Stimulated activated CD8-positive, alpha-beta memory T cell treated with anti-CD3 and anti-CD28 coated beads, Interleukin-12 subunit alpha, Interleukin-12 subunit beta, amount 100 ng/mL, for 1 hour (primary cell): ENCODE measurements at places on chromosomes 7 and 10.

GRCh38 chr7:142785841-142786250, 15.1 kb downstream of the PRSS2 start:
- peak; percentile 62 for DNase-seq

DNA sequence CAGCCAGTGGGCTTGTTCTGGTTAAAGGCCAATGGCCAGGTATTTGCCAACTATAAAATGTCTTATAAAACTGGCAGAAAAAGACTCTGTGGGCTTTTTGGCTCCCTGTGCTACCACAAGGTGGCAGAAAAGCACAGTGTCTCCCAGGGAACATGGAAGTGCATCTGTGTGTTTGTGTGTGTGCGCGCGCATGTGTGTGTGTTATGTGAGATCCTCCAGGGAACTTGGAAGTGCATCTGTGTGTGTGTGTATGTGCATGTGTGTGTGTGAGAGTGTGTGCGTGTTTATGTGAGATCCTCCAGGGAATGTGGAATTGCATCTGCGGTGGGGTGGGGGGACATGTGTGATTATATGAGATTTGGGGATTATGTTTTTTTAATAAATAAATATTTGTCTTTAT, 30.2 kb upstream of the ABI1 start:
- peak; percentile 11 for DNase-seq

DNA sequence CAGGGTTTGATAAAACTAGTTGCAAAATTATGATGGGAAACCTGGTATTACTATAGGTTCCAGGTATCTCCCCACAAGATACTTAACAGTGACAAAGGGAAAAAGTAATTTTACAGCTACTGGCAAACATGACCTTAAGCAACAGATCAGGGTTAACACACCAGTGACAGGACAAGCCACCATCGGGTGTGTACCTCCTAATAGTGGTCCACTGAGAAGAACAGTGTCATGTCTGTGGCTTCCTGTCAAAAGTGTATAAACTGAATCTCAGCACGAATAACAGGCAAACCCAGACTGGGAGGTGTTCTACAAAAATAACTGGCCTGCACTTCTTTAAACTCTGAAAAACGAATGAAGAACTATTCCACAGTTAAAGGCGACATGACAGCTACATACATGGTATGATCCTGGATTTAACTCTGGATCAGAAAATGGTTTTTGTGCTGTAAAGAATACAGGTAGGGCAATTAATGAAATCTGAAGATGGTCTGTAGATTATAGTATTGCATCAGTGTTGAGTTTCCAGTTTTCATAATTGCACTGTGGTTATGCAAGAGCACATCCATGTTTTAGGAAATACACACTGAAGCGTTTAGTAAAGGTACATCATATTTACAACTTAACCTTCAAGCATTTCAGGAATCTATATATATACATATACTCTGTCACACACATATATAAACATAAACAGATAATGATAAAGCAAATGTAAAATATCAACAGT, 32.0 kb upstream of the ARMS2 start:
- peak; percentile 8 for DNase-seq

DNA sequence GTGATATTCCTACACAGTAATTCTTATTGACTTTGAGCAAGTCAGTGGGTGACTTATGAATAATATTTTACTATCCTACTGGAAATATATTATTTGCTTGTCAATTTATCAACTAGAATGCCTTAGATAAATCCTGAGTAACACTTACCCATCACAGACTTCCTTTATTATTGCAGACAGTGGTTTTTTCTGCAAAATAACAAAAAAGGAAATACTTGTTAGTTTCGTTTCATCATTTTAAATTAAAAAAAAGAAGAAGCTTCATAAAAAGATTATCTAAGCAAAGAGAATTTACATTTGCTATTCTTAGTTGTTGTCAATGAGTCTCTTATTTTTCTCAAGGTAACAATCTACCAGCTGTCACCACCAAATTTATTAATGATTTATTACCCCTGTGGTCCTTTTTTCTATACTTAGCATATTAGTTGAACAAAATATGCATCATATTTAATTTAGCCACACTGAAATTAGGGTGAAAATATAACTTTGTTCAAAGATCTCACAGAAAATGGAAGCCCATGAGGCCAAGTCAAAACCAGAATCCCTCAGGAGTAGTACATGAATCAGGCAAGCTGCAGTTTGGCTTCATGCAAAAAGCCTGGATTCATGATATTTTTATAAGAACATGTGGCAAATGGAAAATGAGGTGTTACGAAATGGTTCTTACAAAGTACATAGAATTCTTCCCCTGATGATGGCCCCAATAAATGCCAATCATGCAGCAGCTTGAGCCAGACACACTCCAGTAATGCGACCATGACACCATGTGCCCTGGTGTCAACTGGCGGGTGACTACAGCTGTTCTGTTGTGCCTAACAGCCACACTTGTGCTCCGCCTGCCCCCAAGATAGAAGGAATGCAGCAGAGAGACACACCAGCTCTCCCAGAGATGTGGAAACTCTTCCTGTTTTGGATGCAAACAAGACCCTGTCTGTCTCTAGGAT, 132.6 kb downstream of the ELMO1 start:
- DNase-seq, result no peak

DNA sequence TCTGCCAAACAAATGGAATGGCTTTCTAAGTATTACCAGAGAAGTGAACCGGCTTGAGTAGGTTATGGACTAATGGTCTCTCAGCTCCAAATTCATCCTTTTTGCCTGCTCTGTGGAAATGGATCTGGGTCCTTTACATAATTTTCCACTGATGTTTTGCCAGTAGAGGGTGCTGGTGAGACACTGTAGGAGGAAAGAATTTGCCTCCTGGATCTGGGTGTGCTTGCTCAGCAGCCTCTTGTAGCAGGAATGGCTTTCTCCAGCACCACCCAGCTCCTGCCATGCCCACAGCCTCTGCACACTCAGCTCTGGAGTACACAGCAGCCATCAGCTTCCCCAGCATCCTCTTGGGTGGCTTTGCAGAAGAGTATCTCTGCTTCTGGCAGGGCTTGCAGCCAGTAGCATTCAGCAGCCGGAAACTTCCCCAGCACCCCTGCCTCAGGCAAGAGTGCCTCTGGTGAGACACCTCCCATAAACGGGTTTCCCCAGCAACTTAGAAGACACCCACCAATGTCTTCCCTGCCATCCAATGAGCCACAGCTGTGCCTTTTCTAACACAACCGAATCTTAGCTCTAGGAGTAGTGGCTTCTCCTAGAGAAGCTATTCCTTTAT, 235.0 kb upstream of the PLPP4 start:
- DNase-seq, result no peak

- no peak for DNase-seq
These were observed 48.4 kb downstream of the UNC5B start for GRCh38 chr10:71260622-71261325.

- DNase-seq, result no peak
These were observed 37.1 kb downstream of the TMEM229A start for GRCh38 chr7:123995617-123996326.

DNA sequence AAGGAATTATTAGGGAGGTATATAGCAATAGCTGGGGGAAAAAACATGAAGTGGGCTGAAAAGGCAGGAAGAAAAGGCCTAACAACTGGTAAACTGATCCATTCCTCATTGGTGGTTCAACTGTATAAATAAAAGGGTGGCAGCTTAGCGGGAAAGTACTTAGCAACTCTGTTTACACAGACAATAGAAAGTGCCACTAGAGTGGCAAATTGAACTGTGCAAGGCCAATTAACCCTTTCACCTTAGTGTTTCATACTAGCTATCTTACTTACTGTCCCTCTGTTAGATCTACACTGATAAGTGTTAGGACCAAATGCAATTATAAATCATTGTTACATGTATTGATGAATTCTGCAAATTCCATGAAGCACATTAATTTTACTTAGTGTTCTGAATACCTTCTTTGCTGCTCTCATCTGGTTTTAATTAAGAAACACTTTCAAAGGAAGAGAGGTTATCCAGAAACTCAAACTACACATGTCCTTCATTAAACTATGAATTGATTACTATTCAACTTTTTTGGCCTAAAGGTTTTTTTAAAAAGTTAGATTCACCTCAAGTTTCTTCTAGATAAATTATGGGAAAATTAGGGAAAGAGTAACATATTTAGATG, 28.0 kb downstream of the DNAJC1 start:
- DNase-seq, result no peak

DNA sequence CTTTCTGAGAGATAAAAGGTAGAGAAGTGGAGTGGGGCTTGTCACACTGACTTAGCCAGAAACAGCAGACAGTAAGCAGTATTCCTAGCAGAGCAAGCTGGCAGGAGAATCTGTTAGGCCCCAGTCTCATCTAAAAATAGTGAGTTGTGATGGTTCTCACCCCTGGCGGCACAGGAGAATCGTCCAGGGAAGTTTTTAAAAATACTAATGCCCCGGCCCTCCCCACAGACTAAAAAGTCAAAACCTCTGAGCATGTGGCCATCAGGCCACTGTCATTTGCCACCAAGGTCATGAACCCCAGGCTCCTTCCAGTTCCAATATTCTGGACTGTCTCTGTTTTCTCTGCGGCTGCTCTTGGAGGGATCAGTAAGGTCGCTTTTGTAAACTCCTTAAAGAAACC, 34.0 kb downstream of the LYZL1 start:
- no peak for DNase-seq

DNA sequence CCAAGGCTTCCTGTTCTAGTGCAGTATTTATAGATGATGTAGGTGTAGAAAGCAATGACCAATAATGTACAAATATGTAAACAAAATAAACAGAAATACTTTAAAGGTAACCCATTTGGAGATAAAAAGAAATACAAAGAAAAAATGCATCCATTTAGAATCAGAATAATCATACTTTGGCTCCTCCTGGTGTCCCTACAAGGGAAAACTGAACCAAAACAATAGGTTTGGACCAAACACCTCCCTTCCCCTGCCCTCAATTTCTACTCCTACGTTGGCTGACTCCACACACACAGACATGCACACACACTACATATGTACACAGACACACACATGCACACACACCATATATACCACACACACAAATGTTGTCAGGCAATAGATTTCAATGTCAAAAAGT, 36.0 kb downstream of the C10orf143 start:
- no peak for DNase-seq

DNA sequence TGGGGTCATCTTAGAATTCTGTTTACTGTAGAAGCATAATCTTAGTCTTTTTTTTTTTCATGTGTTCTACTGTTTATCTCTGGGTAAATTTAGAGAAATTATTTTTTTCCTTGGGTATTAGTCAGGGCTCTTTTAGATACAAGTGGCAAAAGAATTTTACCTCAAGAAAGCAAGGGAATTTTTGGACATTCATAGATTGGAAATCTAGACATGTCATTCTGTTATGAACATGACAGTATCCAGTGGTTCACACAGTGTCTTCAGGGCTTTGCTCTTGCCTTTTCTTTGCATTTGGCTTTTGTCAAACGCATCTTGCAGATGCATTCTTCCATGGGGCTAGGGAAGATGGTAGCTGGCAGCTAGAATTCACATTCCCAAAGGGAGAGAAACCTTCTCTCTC, 13.7 kb upstream of the TAS2R41 start:
- no peak for DNase-seq

GRCh38 chr10:70139151-70139996, 6.7 kb upstream of the AIFM2 start:
- DNase-seq, result no peak

DNA sequence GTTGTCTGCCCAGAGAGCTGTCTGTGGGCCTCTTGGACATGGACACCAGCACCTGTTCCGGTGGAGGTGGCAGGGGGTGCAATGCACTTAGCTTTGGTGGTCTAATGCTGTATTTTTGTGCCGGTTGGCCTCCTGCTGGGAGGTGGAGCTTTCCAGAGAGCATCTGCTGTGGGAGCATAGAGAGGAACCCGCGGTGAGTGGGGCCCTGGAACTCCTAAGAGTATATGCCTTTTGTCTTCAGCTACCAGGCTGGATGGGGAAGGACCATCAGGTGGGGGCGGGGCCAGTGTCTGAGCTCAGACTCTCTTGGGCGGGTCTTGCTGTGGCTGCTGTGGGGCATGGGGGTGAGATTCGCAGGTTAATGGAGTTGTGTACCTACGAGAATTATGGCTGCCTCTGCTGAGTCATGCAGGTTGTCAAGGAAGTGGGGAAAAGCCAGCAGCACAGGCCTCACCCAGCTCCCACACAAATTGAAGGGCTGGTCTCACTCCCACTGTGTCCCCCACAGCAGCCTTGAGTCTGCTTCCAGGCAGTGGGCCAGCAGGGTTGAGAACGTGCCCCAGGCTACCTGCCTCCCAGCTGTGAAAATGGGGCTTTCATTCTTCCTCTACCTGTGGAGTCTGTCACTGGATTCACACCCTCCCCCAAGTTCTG, 29.0 kb downstream of the JAKMIP3 start:
- no peak for DNase-seq

DNA sequence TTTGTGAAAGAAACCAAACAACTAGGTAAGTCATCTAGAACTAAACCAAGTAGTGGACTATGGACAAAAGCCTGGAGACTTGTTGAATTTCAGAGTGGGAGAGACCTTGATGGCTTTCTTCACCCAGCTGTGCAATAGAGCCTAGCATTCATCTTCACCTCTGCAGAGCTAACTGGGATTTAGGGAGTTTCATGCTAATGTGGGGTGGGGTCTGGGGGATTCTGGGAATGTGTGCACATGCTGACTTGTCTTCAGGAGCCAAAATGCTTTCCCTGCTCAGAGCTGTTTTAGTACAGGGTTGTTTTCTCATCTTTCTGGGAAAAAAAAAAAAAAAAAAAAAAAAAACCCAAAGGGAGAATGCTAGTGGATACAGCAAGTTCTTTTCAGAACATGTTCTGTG, 81.3 kb upstream of the ARHGAP21 start:
- DNase-seq, result no peak

DNA sequence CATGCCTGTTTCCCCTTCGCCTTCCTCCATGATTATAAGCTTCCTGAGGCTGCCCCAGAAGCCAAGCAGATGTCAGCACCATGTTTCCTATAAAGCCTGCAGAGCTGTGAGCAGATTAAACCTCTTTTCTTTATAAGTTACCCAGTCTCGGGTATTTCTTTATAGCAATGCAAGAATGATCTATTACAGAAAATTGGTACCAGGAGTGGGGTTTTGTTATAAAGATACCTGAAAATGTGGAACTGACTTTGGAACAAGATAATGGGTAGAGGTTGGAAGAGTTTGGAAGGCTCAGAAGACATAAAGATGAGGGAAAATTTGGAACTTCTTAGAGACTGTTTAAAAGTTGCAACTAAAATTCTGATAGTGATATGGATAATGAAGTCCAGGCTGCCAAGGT, 4.8 kb upstream of the RSU1 start:
- DNase-seq, result no peak

DNA sequence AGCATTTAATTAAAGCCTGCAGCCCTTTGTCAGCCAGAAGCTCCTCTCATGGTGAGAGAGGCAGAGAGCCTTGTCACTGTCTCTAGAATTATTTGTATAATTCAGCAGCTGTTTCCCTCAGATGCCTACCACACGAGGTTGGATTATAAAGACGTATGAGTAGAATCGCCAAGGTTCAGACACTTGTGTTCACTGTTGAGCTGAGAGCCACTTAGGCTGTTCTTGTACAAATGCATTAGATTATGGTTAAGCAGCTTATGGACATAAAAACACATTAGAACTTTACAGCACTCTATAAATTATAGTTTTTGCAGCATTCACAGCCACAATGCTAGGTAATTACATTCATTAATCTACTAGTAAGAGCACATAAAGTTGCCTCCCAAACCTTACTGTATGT, 282.6 kb downstream of the AUTS2 start:
- DNase-seq, result no peak
